Midbrain (tissue), 1 donor: ENCODE measurements at places on chromosomes 3 and 15.

- DNase-seq = no peak
Measured at GRCh38 chr15:85406916-85407315, 26.5 kb downstream of the AKAP13 start.

DNA sequence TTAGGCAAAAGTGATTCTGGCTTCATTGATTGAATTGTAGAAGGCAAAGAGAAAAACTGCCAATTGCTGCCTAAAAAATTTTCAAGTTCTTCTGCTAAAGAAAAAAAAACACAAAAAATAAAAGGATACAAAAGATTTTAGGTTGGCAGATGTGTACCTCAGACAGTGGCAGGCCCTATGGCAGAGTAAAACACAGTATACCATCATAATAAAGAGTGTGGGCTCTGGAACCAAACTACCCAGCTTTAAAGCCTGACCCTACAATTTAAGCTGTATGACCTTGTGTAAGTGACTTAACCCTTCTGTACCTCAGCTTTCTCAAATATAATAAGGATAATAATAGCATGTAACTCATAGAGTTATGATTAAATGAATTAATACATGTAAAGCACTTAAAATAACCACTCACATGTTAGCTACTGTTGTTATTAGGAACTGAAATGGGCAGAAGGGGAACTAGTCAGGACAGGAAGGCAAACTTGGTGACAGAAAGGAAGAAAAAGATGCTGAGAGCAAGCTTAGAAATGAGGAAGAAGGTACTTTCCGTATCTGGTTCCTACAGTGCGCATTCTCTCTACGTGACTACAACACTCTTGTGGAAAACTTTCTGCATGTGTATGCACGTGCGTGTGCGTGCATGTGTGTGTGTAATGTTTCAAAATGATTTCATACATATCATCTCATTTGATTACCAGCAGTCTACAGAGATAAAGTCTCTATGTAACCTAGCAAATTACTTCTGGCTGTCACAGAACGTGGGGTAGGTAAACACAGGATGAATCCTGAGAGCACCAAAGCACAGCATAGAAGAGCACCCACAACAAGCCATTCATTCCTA lies 13.6 kb upstream of the GATM start:
- DNase-seq = peak; percentile 21

DNA sequence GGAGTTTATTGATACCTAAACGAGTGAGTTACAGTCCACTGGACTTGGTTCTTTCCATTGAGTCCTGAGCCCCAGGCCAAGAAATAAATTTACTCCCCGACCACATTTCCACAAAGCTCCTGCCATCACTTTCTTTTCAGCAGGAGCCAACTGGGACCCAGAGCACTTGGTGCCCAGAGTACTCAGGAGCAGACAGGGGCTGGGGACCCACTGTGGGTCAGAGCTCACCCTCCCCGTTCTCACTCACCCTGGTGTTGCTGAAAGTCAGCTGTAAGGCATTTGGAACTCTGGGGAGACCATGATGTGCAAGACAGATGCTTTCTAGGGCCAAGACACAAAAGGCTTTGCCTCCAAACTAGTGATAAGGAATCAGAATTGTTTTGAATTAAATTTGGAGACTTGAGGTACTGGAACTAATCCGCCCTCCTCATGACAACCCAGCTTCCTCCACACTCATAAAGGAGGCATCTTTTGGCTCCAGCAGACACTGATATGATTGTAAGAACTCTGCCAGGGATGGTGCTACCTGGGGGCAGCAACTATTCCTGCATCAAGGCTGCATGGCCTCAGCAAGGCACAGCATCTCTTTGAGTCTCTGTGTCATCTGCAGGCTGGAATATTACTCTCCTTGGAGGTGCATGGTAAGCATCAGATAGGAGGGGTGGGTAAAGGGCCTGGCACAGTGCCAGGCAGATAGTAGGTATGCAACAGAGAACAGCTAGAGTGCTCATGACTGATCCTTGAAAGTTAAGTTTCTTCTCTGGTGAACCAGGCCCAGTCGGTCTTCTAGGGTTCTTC lies 7.3 kb upstream of the CAMK1 start:
- no peak for DNase-seq

DNA sequence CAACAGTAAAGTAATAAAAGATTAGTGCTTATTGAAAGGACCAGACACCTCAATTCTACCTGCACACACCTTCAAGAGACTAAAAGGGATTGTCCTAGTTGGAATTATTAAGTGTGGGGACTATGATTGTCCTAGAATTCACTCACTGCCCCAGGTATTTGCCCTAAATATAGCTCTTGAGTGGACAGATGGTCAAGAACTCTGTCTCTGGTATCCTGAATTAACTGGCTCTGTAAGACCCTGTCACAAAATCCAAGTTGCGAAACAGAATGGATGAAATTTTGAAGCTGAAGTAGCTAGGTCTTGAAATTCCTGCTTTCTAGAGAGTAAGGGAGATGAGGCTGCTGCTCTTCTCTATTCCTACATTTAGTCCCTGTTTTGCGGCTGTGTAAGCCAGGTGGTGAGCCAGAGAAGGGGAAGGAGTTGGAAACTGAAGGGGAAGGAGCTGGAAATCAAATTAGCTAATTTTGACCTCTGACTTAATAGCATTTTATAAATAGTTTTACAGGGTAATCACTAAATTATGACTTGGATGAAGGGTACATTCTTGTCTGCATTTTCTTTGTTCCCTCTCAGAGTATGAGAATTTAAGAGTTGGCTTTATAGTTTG lies 34.5 kb downstream of the KBTBD12 start:
- no peak for DNase-seq

GRCh38 chr3:154799800-154800199 lies 280.3 kb upstream of the MME start:
- DNase-seq = no peak

DNA sequence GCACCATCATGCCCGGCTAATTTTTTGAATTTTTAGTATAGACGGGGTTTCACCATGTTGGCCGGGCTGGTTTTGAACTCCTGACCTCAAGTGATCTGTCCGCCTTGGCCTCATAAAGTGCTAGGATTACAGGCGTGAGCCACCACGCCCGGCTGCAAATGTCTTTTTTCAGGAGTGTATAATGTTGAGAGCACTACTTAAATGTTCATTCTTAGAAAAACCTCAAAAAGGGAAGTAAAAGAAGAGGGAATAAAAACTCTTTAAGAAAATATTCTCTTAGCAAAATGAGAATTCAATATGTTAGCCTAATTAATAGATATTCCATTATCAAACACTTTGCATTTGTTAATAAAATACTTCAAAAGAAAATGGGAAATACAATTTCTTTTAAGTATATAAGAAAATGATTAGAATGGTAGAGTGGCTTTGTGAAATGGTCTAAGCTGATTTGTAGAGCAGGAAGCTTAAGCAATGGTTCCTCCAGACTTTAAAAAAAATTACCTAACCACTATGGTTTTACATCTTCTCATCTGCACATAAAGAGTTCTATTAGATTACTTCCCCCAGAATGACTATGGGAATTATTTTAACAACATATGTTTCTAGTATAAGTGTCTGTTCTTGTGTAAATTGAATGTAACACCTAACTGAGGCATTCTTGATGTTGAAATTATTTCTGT lies 226.7 kb upstream of the ALCAM start:
- no peak for DNase-seq

- no peak for DNase-seq
Measured at GRCh38 chr3:136512381-136512780, 239.8 kb downstream of the STAG1 start.

GRCh38 chr3:57464801-57465200 lies 79.3 kb downstream of the DNAH12 start:
- no peak for DNase-seq

- peak; percentile 58 for DNase-seq
Measured at GRCh38 chr3:69092030-69092516, 7.3 kb downstream of the ARL6IP5 start.

DNA sequence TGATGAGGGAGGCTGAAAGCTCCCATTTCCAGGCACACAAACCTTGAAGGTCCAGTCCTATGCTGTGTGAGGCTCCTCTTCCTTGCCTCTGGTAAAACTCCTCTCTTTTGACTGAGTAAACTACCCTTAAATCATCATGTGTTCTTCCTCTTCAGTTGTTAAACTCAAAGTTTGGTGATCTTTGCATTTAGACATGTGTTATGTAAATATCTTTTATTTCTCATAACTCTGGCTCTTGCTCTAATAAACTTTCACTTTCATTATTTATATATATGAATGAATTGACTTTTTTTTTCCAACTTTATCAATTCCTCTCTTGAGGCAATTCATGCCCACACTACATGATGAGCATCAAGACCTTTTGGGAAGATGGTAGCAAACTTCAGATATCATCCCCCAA lies 26.6 kb downstream of the SUCNR1 start:
- DNase-seq = no peak

- no peak for DNase-seq
Measured at GRCh38 chr3:123289391-123290106, 87.8 kb downstream of the SEC22A start.
